ENCODE measurements at places on chromosomes 11 and 22. TPM values are rescaled to one million over a fixed set of nuclear protein-coding genes. Genes with fewer than 3 reads are reported as not detected.

DNA sequence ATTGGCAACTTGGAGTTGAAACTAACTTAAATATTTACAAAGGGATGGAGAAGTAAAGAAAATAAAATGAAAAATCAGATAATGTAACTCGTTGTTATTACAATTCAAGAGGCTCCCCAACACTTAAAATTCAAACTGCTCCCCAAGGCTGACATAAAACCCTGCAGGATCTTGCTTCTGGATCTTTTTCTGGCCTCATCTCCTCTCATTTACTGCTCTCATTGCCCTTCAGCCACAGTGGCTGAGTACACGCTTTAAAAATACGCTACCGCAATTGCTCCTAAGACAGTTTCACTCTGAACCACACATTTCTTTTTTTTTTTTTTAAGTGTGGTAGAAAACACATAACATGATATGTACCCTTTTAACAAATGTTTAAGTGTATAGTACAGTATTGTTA is 718.1 kb upstream of the ANO3 start:
- DNase-seq: no peak
- H3K36me3 ChIP-seq: no peaks in the 10 kb centered on the region
- H3K4me3 ChIP-seq: no peak overlapping the region
- no peaks in the 10 kb centered on the region for H3K27me3 ChIP-seq
- H3K4me1 ChIP-seq: no peaks in the 10 kb centered on the region

DNA sequence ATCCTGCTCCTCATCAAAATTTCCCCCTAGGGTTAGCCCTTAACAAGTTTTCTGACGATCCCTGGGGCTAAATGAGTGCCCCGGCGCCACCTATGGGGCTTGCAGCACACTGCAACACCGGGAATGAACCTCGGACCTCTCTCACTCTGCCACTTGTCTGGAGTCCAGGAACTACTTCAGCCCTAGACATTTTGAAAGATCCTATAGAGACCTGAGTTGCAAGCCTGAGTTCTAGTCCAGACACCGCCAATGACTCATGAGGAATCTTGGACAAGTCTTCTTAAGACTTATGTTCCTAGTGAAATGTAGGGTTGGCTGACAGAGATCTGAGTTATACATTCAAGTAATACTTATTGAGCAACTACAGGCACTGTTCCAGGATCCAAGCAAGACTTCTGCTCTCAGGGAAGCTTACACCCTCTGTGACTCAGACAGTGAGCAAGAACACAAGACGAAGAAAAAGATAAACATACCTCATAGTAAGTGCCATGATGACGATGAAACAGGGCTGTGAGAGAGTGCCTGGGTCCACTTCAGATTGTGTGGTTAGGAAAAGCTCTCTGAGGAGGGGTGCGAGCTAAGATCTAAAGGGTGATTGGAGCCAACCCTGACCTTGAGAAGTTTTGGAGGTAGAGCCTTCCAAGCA is 10.2 kb upstream of the STK33 start:
- no peak overlapping the region for H3K4me3 ChIP-seq
- no peaks in the 10 kb centered on the region for H3K4me1 ChIP-seq
- no peak overlapping the region for H3K27ac ChIP-seq
- no peaks in the 10 kb centered on the region for H3K27me3 ChIP-seq
- DNase-seq: no peak

GRCh38 chr11:69356703-69357457 is 62.9 kb downstream of the MYEOV start:
- DNase-seq: no peak
- no peaks in the 10 kb centered on the region for H3K36me3 ChIP-seq
- H3K27me3 ChIP-seq: no peaks in the 10 kb centered on the region
- H3K4me1 ChIP-seq: no peaks in the 10 kb centered on the region
- H3K27ac ChIP-seq: no peak overlapping the region

- H3K36me3 ChIP-seq: peaks cover 2% of the 10 kb centered on the region
- H3K4me1 ChIP-seq: peaks cover 5% of the 10 kb centered on the region
- H3K4me3 ChIP-seq: peak overlapping the region; percentile 13
- peak; percentile 81 for DNase-seq
Observed at GRCh38 chr11:67270256-67271204, 4.3 kb downstream of the GRK2 start.

DNA sequence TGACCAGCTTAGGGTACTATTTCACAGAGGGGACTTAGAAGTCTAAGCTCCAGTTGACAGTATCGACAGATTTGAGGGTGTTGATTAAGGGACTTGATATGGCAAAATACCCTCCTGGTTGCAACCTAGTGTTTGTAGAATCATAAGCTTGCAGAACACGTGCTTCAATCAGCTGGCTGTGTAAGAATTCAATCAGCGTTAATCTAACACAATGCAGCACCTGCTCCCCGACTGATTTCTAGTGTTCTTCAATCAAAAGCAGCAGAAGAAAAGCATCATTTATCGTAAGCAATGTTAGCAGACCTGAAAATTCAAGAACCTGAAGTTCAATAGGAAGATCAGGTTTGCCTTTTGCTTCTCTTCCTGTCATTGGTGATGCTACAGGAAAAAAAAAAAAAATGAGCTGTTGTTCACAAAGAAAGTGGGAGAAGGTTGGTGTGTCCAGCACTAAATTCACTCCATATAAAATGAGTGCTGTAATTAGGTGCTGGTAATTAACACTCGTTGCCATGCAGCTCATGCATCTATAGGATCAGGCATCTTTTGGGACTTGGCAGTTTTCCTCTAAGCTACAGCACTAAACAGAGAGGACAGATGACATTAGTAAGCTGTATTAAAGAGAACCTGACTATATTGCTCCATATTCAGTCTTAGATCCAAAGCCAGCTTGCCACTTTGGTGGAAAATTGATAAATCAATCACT is 840.3 kb downstream of the OPCML start:
- no peak for DNase-seq
- no peaks in the 10 kb centered on the region for H3K4me1 ChIP-seq
- no peak overlapping the region for H3K4me3 ChIP-seq
- no peaks in the 10 kb centered on the region for H3K36me3 ChIP-seq
- H3K27me3 ChIP-seq: no peaks in the 10 kb centered on the region

DNA sequence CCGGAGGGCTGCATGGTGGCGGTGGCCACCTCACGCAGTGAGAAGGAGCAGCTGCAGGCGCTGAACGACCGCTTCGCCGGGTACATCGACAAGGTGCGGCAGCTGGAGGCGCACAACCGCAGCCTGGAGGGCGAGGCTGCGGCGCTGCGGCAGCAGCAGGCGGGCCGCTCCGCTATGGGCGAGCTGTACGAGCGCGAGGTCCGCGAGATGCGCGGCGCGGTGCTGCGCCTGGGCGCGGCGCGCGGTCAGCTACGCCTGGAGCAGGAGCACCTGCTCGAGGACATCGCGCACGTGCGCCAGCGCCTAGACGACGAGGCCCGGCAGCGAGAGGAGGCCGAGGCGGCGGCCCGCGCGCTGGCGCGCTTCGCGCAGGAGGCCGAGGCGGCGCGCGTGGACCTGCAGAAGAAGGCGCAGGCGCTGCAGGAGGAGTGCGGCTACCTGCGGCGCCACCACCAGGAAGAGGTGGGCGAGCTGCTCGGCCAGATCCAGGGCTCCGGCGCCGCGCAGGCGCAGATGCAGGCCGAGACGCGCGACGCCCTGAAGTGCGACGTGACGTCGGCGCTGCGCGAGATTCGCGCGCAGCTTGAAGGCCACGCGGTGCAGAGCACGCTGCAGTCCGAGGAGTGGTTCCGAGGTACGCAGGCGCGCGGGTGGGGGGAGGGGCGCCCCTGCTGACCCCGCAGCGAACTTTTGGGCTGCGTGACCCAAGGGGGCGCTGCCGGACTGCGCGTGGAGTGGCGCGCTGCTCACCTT is 670 bp downstream of the NEFH start:
- no peaks in the 10 kb centered on the region for H3K36me3 ChIP-seq
- no peaks in the 10 kb centered on the region for H3K4me1 ChIP-seq
- no peak overlapping the region for H3K27ac ChIP-seq
- H3K4me3 ChIP-seq: no peak overlapping the region
- DNase-seq: peak; percentile 74

Gene KCNK7
- total RNA-seq: 0.25 TPM

Gene CCDC157
- 5.1 TPM for total RNA-seq
